GM10248 (cell line): ENCODE measurements at places on chromosomes 11 and 22.

DNA sequence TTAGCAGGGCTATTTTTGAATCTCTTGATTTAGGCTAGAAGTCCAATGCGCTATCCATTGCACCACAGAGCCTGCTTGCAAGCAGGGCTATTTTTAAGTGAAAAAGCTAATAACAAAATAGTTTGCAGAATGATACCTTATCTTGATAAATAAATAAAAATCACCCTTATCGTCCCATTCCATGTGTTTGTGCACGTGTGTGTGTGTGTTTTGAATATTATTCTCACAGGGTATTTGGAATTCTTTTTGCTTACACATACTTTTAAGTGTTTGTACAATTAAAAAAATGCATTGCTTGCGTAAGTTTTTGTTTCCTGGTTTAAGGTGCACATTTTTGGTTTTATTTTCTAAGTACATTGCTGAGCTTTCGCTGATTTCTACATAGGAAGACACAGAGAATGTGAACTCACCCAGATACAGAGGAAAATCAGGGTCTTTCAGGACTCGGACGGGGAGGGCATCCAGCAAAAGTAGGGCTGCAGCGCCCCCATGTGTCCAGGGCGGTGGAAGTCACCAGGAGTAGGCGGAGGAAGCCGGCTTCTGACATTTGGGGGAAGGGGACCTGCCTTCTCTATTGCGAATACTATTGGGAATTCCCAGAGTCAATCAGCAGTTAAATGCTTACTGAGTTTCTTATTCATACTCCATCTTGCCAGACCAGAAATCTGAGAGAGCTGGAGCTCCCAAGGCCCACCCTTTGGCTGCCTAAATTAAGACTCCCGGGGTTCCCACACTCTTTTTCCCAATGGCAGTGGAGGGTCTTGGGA lies 27.3 kb downstream of the SLC1A2 start:
- peak; percentile 75 for DNase-seq

- no peak for DNase-seq
Observed at GRCh38 chr22:20951932-20952380, 15.1 kb upstream of the AIFM3 start.

DNA sequence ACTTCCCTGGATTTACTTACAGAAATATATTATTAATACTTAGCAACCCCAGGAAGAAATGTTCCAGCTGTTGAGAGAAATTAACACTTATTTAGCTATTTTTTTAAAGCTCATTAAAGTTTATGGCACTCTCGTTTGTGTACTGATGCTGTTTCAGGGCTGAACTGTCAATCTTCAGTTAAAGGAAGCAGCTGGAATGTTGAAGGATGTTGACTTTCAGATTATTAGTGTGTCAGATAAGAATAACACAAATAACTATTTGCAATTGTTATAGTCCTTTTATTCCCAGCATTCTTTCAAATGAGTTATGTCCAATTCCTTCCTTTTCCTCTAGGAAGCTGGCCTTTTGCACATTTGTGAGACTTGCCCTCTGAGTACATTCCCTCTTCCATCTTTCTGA lies 278.2 kb upstream of the RAG2 start:
- no peak for DNase-seq

- DNase-seq: no peak
Observed at GRCh38 chr11:22371160-22371559, 33.0 kb downstream of the SLC17A6 start.

- no peak for DNase-seq
Observed at GRCh38 chr11:46465683-46466082, 74.1 kb upstream of the CHRM4 start.

DNA sequence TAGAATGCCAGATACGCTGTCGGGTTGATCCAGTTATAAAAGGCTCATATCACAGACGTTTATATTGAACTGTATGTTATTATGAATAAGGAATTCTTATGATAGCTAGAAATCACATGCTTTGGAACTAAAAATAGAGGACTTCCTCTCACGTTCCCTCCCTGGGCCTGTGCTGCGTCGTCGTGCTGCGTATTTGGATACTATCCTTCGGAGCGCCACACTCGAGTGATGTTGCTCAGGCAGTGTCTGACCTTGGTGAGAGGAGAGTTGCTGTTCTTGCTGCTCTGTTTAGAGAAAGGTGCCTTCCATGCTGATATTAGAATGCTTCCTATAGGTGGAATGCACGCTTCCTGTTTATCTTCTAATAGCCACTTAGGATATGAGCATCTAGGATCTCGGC lies 20.2 kb upstream of the ST14 start:
- no peak for DNase-seq

DNA sequence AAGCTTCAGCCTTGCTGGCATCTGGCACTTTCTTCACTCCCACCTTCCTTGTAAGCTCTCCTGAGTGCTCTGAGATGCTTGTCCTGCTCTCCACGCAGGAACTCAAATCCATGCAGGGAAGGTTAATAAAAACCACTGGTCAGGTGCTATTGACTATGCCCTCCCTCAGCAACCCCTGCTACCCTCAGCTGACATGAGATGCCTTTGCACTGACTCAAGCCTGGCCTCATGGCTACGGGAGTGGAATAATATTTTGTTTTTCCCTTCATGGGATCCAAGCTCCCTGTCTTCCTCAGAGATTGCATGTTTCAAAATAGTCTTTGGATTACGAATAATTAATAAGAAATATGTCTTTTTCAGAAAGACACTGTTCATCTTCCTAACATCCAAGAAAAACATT lies 31.7 kb upstream of the ABCC8 start:
- DNase-seq: no peak

GRCh38 chr22:27135031-27135981 lies 477.9 kb downstream of the MIAT start:
- no peak for DNase-seq

DNA sequence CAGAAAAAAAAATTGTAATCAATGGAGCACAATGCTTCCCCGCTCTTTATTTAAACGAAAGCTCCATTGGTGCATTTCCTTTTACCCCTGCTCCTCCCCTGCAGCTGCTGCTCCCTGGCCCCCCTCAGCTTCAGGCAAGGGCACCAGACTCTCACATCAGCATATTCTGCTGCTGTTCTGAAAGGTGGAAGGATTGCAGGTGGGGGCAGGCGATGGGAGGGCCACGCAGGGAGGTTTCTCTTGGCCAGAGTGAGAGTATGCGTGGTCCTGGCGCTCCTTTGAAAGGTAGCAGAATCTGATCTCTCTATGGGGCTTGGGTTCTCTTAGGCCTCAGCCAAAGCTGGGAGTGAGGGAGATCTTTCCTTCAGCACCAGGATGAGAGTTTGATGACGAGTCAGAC lies 240.9 kb upstream of the CADM1 start:
- no peak for DNase-seq

DNA sequence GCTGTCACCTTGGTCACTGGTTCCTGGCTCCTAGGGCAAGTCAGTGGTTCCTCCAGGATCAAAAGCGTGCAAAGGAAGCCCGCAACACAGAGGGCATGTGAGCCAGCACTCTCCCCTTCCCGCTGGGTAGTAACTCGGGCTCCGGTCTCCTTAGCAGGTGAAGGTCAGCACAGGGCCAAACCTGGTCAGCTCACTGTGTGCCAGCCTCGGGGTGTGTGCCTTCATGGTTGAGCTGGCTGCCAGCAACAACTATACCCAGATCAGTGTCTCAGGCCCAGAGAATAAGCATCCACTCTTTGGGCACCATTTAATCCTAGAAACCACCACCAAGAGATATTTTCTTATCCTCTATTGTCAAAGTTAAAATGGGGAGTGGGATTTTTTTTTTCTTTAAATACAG lies 16.1 kb upstream of the CCDC86 start:
- DNase-seq: no peak

DNA sequence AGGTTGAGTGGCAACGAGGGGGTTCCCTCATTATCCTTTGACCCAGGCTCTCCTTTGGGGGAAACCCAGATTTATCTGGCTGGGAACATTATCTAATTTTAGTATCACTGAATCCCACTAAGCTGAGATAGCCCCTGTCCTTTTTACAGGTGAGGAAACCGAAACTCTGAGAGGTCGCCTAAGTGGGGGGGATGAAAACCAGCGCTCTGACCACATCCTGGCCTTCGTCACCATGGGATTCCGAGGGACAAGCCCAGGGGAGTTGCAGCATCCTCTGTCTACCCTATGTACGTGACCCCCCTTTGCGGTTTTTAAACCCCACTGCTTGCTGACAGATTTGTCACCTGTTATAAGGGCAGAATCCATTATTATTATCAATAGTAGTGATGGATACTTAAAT lies 61.0 kb downstream of the ISX start:
- peak; percentile 56 for DNase-seq

- no peak for DNase-seq
Observed at GRCh38 chr22:48628891-48629543, 1198.7 kb downstream of the BRD1 start.

DNA sequence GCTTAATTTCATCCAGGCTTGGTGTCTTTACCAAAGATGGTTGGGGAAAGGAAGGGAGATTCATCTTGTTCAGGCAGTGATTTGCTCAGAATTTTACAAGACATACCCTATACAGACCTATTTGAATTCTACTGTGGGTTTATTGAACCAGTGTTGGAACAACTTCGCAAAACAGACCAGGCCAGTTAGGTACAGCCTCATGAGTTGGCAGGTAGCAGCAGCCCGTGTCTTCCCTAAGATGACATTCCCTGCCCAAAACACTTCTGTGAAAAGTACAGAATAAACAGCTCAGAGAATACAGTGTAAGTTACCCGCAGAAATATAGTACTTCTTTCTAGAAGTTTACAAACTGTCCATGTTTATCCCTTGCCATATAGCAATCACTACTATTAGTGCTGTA lies 102.4 kb upstream of the GAL start:
- no peak for DNase-seq

DNA sequence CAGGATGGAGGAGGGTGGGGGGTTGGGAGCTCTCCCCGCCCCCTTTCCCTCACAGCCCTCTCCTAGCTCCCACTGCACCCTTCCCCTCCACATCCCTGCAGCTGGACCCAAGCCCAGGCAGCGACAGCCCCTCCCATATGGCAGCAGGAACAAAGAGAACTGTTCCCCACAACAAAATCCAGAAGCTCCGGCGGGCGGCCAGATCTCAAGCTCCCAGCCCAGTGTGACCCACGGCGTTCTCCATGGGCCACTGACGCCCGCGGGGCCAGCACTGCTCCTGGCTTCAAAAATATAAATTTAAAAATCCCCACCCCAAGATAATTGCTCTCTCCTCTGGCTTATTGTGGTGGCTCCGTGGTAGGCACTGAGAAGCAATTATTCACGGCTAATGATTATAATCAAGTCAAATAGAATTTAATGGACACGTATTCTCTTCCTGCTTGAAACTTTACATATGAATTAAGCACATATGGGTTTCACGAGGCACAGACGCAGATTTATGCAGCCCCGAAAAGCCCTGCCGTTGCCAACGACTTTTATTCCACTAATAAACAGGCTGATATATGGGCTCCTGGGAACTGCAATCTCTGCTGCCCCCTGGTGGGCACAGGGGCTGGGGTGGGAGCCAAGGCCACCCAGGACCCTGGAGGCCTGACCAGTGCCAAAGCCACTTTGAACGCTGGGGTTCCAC lies 17.5 kb downstream of the MACROD1 start:
- peak; percentile 80 for DNase-seq

- DNase-seq: no peak
Observed at GRCh38 chr11:131840545-131840944, 470.1 kb downstream of the NTM start.

GRCh38 chr22:43314611-43315010 lies 28.6 kb downstream of the SCUBE1 start:
- DNase-seq: no peak

DNA sequence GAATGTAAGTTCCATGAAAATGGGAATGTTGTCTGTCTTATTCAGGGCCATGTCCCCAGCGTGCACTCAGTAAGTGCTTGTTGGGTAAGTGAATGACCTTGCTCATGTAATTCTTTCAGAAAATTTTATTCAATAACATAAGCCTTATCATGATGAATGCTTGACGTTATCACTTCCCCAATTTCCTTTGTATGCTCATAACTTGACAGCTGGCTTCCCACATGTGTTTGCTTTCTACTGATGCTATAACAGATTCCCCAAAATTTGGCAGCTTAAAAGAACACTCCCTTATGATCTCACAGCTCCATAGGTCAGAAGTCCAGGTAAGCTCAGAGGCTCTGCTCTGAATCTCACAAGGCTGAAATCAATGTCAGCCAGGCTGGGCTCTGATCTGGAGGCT lies 155.8 kb upstream of the POU2AF2 start:
- no peak for DNase-seq

GRCh38 chr11:3901249-3902025 lies 46.0 kb downstream of the STIM1 start:
- DNase-seq: no peak

- DNase-seq: no peak
Observed at GRCh38 chr11:61332281-61332796, 566 bp downstream of the DDB1 start.

- peak; percentile 31 for DNase-seq
Observed at GRCh38 chr22:32823024-32823730, 21.7 kb downstream of the TIMP3 start.

DNA sequence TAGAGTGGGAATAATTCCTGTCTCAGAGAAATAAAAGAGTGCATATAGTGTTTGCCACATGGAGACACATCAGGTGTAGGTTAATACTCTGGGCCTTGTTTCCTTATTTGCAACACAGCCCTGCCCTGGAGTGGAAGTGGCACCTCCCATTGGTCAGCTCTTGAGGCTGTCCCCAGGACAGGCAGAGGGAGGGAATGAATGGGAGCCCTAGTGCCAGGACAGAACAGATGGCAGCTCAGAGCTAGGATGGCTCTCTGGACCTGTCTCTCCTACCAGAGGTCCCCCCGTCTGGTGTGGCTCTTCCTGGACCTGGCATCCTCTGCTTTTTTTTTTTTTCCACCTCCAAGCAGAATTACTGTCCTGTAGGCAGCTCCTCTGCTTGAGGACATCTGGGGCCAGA lies 35.6 kb downstream of the LIMK2 start:
- DNase-seq: no peak

DNA sequence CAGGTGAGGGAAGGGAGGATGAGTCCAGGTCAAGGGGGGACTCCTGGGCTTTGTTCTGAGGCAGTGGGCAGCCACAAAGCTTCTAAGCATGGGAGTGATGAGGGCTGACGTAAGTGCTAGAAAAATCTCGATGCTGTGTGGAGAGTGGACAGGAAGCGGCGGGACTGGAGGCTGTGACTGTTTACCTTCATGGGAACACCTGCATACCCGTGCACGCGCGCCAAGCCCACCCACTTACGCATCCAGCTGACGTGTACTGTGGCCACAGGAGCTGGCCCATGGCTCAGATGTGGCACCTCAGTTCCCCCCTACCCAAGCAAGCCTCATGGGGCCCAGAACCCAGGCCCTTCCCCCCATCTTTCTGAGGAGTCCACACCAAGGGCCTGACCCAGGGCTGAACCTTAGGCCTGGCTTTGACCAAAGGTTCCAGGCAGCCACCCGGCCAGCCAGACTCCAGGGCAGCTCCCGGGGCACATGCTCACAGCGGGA lies 14.0 kb downstream of the MYRF start:
- DNase-seq: no peak

GRCh38 chr11:113591117-113591516 lies 115.0 kb downstream of the TMPRSS5 start:
- DNase-seq: no peak

- peak; percentile 29 for DNase-seq
Observed at GRCh38 chr11:5992604-5993251, 5.9 kb upstream of the OR52L1 start.

DNA sequence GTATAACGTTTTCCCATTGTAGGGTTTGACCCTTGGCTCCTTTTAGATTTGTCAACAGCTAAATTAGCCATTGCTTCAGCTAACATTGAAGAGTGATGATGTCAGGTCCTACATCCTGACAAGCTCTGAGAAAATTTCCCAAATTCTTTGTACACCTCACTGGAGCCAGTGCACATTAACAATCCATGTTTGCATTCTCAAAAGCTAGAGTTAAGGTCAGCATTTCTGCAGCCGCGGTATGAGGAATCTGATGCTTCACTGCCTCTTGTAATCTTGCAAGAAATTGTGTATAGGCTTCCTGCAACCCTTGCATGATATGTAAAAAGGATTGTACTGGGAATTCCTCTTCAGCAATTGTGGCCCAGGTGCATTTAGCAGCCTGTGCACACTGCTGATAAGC lies 33.1 kb upstream of the NCAM1 start:
- no peak for DNase-seq
